Left colon (tissue), 2 donors: ENCODE measurements at places on chromosomes 13 and 19.
A peak's percentile ranks its signal among the peaks of the same experiment; 100 is the strongest.

- DNase-seq: no peak
Measured at GRCh38 chr19:6039566-6040225, 61.8 kb upstream of the RANBP3 start.

DNA sequence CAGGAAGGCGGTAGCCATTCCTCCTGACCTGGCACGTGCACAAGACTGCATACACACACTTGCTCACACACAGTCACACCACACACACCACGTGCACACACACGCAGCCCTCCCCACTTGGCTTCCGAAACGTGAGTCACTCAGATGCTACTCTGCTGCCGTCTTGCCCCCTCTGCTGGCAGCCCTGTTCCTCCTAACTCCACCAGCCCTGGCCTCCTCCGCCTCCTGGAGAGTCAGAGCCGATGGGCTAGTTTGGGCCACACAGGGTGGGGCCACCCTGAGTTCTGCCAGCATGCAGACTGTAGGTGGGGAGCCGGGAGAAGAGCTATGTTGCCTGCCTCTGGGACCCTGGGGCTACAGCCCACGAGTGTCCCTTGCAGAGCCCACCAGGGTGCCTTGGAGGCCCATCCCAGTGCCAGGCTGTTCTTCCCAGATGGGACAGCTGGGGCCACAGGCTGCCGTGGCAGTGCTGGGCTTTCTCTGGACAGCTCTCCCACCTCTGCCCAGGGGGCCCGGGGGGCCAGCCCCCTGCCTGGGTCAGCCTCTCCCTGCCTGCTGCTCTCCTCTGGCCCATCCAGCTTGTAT lies 12.1 kb downstream of the PIN1 start:
- peak; percentile 40 for DNase-seq

DNA sequence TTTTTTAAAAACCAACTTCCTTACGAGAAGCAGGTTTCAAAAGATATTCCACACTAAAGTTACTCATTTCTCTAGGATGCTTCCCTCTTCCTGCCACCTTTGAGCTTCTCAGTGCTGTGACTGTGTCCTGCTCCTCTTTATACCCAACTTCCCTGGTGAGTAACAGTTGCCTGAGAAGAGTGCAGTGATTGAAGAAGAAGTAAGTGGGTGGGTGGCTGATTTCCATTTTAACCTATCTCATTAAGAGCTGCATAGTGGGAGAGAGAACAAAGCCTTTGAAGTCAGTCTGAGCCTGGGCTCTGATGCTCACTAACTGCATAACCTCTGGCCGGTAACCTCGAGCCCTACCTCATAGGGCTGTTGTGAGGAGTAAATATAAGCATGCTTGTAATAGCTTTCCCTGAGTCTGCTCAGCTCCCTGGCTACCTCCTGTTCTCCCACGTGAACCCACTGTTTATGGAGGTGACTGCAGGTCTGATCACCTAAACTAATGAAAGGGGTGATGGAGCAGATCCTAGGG lies 977.3 kb downstream of the UQCRFS1 start:
- no peak for DNase-seq

DNA sequence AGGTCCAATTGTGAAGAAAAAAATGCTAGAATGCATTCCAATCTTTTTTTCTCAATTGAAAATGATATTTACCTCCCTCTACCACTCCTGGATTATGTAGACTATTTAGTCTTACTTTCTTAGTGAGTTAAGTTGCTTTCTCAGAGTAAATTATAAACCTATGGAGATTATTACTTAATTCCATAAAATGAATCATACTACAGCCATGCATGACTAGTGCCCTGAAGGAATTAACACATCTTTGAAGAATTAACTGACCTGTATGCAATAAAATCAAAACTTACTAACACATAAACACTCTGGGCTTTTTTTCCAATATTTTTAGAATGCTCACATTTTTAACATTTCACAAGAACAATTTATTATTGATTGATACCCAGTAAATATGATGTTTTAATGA lies 379.4 kb upstream of the DACH1 start:
- DNase-seq: no peak

DNA sequence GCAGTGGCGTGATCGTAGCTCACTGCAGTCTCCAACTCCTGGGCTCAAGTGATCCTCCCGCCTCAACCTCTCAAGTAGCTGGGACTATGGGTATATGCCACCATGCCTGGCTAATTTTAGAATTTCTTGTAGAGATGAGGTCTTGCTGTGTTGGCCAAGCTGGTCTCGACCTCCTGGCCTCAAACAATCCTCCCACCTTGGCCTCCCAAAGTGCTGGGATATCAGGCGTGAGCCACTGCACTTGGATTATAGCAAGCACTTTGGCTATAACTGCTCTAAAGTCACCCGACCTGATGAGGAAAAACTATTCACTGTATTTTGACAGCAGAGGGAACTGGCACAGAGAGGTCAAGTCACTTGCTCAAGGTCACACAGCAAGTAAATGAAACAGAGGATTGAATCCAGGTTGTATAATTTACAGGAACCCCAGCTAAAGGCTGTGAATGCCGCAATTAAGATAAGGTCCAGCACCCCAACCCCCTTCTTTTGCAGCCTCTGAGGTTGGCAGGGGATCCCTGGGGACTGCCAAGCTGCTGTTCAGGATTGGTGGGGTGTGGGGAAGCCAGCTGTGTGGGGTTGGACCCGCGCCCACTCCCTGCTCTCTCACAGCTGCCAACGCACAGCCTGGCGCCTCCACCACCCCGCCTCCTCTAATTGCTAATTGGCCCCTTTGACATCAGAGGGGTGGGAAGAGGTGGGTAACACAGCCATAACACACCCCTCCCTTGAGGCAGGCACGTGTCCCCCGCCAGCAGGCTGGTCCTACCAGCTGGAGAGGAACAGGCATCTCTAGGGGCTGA lies 6.0 kb downstream of the TMIGD2 start:
- no peak for DNase-seq

DNA sequence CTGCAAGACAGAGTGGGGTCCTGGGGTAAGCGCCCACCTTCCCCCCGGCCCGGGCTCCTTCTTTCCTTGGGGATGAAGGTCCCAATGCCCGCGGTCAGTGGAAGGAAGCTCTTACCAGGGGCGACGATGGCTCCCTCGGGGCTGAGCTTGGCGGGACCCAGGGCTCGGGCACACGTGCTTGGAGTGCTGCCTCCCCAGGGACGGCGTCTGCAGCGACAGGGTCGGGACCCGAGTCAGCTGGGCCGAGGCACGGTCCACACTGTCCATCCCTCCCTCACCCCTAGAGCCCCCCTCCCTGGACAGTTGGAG lies 3.5 kb downstream of the JSRP1 start:
- no peak for DNase-seq

- DNase-seq: no peak
Measured at GRCh38 chr19:11098861-11099260, 9.6 kb downstream of the LDLR start.

DNA sequence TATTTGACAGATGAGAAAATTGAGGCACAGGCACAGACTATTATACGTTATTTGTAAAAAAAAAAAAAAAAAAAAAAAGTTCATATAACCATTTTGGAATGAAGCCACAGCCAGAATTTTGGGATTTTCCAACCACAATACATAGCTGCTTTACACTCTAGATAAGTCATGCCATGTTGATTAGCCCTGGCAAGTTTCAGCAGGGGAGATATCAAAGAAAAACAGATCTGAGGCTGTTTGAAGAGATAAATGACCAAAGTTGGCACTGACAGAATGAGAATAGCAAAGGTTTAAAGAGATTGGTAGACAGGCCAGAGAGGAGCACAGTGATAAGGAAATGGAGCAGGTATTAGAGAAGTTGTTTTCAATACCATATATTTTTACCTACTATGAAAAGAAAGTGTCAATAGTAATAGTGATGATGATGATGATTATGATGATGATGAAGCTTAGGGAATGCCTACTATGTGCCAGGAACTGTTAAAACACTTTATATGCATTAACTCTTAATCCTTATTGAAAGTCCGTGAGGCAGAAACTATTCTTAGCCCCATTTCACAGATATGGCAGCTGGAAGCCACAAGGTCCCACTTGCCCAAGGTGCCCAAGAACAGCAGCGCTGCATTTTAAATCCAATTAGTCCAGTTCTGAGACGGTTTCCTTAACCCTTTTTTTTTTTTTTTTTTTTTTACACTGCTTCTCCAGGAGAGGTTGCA lies 105.5 kb downstream of the MBNL2 start:
- DNase-seq: no peak

DNA sequence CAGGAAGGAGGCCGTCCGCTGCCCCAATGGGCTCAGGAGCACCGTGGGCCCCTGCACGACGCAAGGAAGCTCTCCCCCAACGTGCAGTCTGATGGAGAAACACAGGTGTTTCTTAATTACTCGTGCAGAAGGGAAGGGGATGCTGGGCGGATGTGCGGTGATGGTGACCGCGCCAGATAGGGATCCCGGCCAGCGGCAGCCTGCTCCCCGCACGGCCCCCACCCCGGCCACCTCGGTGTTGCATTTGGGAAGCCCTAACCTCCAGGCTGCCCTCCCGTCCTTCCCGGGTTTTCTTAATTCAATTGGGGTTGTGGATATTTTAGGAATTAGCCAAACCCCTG lies 254.4 kb downstream of the ZNF536 start:
- DNase-seq: no peak

DNA sequence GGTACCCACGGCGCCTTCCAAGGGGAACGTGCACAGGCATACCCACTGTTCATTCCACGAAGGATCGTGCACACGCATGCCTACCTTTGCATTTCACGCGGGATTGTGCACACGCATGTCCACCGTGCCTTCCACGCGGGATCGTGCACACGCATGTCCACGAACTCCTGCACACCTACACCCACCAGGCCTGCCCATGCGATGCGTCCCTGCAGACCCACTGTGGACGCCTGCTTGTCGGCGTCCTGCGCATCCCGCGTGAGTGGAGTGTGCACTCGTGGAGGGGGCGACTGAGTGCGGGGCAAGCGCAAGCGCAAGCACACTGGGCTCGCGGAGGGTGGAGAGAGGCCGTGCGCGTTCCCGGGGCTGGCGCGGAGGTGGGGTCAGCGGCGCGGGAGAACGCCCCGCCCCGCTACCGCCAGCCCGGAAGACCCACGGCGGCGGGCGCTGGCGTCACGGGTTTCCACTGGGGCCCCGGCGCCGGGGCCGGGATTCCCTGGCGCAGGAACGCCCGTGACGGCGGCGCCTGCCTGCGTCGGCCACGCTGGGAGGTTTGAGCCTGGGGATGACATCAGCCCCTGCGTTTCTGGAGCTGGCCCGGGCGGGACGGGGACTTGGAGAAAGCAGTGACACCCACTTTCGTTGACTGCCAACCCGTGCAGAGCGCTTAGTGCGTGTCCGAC lies 18.7 kb downstream of the GADD45B start:
- DNase-seq: peak; percentile 76

- no peak for DNase-seq
Measured at GRCh38 chr13:65966991-65967451, 1263.1 kb downstream of the PCDH9 start.

GRCh38 chr13:44311011-44311780 lies 62.4 kb upstream of the SERP2 start:
- DNase-seq: no peak

DNA sequence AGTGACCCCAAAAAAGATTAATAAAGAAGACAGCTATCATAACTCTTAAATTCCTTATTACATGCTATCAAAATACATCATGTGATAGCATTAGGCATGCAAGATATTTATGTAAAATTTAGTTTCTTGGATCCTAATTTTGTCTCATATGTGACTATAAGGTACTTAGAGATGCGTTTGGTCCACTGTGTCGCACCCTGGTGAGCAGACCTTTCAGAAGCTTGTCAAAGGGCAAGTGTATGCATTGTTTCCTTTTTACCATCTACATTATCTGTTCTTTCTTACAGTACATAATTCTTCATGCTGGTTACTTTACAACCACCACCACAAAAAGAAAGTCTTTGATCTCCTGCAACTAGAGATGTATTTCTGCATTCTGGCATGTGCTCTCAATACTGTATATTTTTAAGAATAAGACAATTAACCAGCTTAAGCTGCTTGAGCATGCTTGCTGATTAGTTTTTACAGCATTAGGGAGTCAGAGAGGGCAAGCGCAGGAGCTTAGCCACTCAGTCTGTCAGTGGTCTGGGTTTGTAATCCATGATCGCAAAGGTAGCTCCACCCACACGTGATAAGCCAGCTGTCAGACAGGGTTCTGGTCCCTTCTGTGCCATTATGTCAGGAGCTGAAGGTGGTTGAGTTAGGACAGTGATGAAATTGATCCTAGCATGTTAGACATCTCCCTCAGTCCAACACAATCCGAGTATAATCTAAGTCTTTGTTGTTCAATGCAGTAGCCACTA lies 500.9 kb downstream of the MYO16 start:
- DNase-seq: no peak

DNA sequence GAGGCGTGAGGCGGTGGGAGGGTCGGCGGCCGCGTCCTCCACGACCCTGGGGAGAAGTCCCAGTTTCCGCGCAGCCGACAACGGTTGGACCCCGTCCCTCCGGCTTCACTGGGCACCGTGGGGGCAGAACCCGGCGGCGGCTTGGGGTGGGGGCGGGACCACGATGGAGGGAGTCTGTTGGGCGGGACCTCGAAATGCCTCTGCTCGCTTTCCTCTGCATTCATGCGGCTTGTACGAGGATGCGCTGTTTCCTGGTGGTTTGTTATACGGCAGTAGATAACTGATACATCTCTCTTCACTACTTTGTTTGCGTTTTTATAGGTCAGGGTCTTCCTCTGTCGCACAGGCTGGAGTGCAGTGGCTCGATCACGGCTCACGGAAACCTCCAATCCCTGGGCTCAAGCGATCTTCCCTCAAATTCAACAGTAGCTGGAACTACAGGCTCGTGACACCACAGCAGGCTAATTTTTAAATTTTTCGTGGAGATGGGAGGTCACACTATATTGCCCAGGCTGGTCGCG lies 24.6 kb upstream of the ZNF846 start:
- DNase-seq: peak; percentile 73

DNA sequence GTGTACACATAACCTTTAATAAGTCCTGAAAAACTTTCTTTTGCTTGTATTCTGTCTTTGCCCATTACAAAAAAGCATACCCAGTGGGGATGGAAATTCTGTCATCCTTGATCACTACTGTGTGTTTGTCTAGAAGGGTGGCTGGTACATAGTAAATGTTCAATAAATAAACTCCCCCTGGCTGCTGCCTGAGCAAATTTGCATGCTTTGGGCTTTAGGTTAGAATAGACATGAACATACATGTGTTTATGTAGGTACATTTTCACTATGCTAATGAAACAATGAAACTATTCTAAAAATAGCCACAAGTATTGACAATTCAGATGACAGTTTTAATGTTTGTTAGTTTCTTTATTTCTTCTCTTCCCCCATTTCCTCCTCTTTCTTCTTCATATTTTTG lies 36.1 kb downstream of the TNFSF13B start:
- no peak for DNase-seq

DNA sequence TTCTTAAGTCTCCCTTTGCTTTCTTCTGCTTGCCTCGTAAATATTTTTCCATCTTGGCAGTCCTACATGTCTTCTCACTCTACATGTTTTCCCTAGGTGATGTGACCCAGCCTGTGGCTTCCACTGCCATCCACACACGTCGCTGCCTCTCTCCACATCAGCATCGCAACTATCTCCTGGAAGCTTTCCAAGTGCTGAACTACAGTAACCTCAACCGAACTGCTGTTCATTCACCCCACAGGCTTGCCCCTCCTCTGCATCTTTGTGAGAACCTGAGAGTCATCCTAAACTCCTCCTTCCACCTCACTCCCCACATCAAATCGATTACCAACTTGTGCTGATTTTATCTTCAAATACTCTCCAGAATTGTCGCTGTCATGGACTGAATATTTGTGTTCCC lies 41.2 kb upstream of the USPL1 start:
- DNase-seq: no peak
